ENCODE measurements at places on chromosomes 6 and 20.
A peak's percentile ranks its signal among the peaks of the same experiment; 100 is the strongest.

DNA sequence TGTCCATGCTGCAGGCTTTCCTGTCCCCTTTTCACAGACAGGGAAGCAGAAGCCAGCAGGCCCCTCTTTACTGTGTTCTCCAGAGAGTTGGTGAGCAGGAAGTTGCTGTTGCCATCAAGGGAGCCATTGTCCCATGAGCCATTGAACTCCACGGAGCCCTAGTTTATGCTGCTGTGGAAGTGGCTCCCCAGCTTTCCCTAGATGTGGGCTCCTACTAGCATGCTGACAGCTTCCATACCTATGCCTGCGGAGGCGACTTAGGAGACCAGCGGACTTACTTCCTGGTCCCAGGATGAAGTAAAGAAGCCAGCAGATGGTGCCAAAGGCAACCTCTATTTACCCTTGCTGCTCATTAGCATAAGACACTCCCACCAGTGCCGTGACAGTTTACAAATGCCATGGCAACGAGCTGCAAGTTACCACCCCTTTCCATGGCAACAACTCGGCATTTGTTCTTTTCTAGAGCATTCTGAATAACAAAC is 30.8 kb upstream of the FKBP1A start:
- DNase-seq: no peak

DNA sequence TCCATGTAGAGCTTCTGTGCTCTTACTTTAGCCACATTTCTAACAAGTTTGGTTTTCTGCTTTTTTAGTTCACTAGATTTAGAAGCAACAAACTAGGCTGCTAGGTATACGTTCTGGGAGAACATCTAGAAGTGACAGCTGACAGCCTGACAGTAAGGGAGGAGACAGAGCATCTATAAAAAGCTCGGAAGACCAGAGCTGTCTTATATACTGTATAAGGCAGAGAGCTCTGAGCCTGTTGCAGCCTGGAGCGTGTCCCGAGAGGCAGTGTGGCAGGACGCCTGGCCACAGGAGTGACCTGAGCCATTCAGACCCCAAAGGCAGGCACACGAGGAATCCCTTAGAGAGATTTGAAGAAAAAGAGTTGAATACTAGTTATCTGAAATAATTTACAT is 24.6 kb downstream of the PPP1R14C start:
- DNase-seq: no peak

DNA sequence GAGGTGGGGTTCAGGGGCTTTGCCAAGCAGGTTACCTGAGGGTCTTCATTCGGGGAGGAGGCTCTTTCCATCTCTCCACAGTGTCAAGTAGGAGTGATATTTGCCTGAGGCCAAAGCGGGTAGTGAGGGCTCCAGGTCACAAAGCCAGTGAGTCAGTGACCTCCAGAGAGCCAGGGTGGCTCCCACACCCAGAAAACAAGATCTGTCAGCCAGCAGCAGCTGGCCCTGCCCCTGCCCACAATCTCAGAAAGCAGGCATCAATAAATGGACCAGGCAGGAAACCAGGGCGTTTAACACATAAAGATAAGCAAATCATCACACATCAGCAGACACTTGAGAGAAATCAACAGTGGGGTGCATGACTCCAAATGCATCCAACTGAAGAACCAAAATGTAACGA is 250.8 kb downstream of the CDH26 start:
- no peak for DNase-seq

DNA sequence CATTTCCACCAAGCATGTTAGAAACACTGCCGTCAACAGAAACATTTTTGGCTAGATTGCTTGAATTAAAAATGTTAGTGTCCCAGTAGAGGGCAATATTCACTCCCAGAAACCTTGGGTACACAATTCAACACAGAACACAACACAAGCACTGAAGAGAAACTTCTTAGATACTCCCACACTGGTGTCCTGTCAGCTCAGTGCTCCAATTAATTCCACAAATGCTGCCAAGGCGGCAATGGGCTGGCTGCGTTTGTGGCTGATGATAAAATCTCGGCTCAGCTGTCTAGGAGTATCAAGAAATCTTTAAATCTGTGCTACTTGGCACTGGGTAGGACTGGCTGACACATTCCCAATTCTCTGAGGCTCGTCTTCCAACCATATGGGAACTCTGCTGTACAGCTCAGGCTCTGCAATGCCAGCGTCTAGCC is 39.3 kb downstream of the BEND3 start:
- DNase-seq: no peak

GRCh38 chr20:59586613-59587012 is 17.7 kb upstream of the PHACTR3 start:
- no peak for DNase-seq

DNA sequence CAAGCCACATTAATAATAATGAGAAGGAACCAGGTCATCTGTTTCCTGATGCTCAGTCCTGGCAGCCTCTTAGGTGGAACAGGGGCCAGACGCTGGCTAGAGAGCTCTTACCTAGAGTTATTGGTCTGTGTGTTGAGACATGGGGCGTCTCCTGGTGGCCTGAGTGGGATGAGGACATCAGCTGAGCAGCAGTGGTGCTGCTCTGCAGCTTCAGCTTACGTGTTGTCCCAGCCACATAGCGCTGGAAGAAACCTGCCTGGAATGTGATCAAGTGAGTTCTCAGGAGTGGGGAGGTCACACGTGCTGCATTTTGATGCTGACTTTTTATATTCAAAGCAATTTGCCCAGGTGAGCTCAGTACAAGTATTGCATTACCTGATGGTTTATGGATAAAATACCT is 355.4 kb downstream of the CDH26 start:
- no peak for DNase-seq

- DNase-seq: no peak
Observed at GRCh38 chr6:31834367-31835250, 7.1 kb downstream of the HSPA1B start.

- no peak for DNase-seq
Observed at GRCh38 chr6:151436802-151437201, 15.1 kb downstream of the RMND1 start.

- DNase-seq: peak; percentile 67
Observed at GRCh38 chr20:25865715-25866656, 169.3 kb upstream of the ZNF337 start.

DNA sequence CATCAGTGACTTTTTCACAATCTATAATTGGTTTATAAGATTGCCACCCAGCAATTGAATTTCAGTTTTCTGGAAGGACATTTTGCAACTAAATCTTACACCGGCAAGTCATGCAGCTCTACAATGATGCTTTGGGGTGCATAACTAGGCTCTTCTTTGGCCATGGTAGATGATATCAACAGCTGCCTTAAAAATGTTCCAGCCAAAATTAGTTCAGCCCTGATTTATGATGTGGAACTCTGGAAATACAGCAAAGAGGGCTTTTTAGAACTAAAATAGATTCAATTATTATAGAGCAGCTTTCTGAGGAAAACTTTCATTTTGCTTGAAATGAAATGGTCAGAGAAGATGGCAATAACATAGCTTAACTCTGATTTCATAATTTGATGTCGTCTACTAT is 18.4 kb upstream of the MCM9 start:
- DNase-seq: no peak

DNA sequence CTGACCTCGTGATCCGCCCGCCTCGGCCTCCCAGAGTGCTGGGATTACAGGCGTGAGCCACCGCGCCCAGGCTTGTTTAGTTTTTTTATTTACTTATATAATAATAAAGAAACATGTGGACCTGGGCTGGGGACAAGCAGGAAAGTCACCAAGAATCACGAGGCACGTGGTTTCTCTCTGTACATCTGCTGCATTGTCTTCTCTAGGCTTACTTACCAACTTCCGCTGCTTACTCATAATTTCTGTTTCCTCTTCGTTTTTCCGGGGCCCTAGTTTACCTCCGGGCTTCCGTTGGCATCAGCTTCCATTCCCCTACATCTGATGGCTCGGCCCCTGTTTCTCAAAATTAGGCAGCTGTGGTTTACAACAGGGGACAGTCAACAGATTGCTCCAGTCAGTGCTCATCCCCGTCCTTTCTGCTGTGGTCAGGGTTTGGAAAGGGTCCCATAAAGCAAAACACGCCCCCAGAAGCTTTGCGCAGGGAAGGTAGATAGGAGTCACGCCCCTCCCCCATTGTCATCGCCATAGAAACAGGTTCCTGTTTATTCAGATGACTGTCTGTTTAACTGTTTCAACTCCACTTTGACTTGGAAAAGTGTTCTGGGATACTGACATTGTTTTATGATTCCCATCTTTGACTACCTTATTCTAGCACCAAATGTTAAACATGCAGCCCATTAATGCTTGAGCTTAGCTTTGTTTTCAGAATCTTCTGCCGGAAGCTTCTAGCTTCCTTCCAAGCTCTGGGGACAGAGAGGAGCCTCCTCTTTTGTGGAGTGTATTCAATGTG is 31.9 kb upstream of the TXLNB start:
- peak; percentile 51 for DNase-seq

DNA sequence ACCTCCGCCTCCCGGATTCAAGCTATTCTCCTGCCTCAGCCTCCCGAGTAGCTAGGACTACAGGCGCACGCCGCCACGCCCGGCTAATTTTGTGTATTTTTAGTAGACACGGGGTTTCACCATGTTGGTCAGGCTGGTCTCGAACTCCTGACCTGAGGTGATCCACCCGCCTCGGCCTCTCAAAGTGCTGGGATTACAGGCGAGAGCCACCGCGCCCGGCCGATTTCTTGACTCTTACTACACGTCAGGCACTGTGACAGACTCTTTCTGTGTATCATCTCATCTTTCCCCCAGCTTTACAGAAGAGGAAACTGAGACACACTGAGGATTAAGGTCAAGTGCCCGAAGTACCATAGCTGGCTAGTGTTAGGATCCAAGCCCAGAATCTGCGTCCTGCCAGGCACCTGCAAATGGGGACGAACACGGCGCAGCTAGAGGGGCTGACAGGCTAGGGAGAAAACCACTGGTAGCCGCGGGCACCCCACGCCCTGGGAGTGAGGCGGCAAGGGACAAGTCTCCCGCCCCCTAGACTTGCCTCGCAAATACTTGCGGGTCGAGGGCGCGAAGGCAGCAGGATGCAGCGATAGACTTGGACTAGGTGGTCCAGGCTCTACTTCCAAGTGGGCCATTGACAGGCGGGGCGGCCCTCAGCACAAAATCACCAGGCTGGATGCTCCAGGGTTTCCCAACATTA is 1.1 kb upstream of the TAF8 start:
- no peak for DNase-seq

DNA sequence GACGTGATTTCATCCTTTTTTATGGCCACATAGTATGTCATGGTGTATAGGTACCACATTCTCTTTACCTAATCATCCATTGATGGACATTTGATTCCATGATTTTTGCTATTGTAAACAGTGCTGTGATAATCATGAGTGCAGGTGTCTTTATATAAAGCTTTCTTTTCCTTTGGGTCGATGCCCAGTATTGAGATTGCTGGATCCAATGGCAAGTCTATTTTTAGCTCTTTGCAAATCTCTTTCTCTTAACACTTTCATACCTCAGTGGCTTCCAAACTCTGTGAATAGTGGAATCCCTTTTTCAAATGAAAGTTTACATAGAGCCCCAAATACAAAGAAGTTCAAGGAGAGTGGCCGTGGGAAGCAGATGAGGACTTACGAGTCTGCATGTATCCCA is 105.8 kb upstream of the SPTLC3 start:
- no peak for DNase-seq

- DNase-seq: no peak
Observed at GRCh38 chr6:144215402-144215931, 65.2 kb downstream of the STX11 start.

DNA sequence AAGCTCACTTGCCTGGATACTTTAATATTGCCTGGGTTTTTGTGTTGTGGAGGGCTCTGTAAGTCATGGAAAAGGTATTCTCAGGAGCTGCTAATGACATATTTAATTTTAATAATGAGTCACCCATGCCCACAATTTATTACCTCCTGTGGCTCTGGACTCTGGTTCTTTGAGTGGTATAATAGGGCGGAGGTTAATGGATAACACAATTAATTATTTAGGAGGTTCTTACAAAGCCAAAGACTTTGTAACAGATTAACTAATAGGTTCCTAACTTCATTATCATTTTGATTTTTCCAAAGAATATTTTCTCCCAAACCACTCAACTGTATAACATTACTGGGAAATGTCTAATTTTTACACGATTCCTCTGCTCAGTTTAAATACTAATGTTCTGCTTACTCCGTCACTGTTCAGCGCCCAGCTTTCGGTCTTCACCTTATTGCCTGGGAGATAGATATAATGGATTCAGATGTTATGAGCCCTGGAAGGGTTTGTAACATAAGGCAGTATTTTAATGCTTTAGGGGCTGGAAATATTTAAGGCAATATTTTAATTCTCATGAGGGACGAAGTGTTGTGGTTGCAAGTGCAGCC is 29.4 kb downstream of the PHACTR3 start:
- DNase-seq: no peak

- DNase-seq: no peak
Observed at GRCh38 chr20:20371083-20371482, 3.2 kb downstream of the INSM1 start.

DNA sequence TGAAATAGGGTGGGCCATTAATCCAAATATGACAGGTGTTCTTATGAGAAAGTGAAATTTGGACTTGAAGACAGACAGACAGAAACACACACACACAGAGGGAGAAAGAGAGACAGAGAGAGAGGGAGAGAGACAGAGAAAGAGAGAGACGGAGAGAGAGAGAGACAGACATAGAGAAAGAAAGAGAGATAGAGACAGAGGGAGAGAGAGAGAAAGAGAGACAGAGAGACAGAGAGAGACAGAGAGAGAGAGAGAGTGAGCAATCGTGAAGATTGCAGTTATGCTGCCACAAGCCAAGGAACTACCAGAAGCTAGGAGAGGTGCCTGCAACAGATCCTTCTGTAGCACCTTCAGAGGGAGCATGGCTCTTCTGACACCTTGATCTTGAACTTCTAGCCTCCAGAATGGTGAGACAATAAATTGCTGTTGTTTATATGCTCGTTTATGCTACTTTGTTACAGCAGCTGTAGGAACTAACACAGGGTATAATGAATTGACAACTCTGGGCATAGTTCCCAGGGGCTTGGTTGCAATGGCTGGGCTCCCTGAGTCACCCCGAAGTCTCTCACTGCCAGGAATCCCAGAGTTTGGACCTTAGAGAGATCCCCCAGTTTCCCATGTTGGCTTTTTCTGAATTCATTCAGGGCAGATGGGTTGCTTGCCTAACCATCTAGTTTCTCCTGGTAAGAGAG is 44.7 kb upstream of the ECI2 start:
- DNase-seq: no peak
